SW480 (cell line): ENCODE measurements at places on chromosomes 1 and 21.

- DNase-seq: no peak
These were observed 16.2 kb upstream of the PDXK start for GRCh38 chr21:43702785-43703034.

GRCh38 chr1:235161685-235162327, 756 bp upstream of the RBM34 start:
- no peak for DNase-seq

- no peak for DNase-seq
These were observed 5.8 kb downstream of the ID3 start for GRCh38 chr1:23553231-23554126.

GRCh38 chr21:35575280-35575915, 484.9 kb downstream of the SETD4 start:
- DNase-seq: peak; percentile 12

DNA sequence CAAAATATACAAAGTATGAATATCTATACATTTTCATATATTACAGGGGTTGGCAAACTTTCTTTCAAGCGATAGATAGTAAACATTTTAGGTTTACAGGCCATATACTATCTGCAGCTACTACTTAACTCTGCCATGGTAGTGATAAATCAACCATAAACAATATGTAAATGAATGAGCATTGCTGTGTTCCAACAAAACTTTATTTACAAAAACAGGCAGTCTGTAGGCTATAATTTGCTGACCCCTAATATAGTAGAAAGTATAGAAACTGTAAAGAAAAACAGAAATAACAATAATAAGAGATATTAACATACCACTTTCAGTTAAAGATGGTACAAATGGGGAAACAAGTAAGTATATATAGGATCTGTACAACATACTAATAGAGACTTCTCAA, 58.1 kb downstream of the COLGALT2 start:
- no peak for DNase-seq

- DNase-seq: no peak
These were observed 19.2 kb upstream of the RLF start for GRCh38 chr1:40141878-40142535.

DNA sequence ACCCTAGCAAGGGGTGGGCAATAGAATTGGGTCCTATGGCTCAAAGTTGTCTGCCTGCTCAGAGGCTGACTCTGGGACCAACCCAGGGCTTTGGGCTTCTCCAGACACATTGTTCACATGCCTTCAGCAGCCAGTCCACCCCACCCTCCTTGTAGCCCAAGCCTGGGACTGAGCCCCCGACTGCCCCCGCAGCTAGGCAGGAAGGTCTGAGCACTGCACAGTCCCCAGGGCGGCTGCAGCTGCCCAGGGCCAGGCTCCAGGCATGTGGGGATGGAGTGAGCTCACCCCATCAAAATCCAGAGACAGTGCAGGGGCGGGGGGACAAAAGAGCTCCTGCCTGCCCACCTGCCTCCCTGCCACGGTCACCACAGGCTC, 35.6 kb downstream of the HSPG2 start:
- DNase-seq: no peak

DNA sequence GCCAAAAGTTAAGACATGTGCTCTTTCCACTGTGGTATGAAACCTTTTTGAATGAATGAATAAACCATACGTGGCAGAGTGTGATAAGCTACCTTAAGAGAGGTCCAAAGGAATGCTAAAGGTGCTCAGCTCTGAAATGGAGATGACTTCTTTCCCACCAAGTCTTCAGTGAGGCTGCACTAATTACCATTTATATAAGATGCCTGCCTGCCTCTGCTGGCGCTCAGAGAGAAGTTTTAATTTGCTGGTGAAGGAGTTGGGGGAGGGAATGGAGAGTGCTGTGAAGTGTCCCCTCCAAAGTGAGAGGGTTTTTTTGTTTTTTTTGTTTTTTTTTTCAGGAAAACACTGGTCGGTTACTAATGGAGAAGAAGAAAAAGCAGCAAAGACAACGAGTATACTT, 559.0 kb downstream of the OMA1 start:
- DNase-seq: no peak

- no peak for DNase-seq
These were observed 114.4 kb upstream of the TNR start for GRCh38 chr1:175857756-175858155.

DNA sequence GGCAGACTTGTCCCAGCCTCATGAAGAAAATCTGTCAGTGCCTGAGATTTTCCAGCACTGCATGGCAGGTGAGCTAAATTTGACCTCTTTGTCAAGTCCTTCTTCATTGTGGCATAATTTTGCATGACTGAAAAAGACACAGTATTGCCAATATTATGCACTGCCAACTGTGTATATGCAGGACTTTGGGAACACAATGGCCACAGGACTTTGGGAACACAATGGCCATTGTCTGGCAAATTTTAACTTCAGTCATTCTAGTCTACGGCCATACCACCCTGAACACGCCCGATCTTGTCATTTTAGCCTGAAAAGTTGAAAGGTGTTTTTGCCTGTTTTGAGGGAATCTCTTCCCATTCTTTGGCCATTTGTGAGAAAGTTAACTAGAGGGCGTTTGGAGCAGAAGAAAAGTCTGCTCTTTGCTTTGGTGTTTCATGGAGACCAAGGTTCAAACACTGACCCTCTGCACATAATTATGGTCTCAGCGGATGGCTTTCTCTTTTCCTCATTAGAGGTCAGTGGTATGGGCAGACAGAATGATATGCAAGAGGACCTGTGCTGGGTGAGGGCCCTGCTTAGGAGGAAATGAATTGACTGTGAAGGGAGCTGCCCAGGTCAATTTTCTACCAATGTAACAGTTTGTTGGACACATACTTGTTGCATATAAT, 72.4 kb upstream of the NEK7 start:
- DNase-seq: no peak

DNA sequence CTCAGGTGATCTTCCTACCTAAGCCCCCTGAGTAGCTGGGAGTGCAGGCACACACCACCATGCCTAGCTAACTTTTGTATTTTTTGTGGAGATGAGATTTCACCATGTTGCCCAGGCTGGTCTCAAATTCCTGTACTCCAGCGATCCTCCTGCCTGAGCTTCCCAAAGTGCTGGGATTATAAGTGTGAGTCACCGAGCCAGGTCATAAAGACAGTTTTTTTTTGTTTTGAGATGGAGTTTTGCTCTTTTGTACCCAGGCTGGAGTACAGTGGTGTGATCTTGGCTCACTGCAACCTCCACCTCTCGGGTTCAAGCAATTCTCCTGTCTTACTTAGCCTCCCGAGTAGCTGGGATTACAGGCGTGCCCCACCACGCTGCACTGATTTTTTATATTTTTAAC, 42.1 kb downstream of the KIF1B start:
- DNase-seq: no peak

DNA sequence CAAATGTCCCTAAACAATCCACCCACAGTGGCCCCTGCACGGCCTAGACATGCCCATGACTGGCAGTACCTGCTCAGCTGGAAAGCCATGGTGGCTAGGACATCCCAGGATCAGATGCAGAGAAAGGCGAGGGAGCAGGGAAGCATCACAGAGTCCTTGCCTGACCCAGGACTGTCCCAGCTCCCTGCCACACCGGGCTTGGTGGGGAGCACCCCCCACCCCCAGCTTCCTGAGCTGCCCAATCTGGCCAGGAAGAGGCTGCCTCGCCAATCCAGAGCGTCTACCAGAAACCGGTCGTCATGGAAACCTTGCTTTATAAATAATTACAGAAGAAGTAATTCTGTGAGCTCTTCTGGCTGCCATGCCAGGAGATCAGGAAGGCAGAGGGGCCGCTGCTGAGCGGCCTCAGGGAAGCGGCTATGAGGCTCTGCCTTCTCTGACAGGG, 34.8 kb downstream of the ACOT7 start:
- no peak for DNase-seq

DNA sequence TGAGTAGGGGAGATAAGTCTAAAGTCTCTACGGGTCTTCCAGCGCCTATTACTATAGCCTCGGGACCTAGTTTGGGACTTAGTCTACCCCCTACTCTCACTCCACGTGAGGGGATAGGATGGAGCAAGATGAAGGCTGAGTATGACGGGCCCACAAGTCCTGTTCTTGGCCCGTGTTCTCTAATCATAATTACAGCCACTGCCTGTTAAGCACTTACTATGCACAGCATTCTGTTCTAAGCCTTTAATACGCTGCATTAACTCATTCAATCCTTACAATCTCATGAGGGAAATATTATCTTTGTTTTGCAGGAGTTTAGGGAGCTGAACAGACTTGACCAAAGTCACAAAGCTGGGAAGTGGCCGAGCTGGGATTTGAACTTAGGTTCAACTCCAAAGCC, 23.9 kb upstream of the EPB41 start:
- DNase-seq: no peak

- DNase-seq: no peak
These were observed 30.8 kb downstream of the CAPZB start for GRCh38 chr1:19454265-19455146.

GRCh38 chr21:36381841-36382589, 3.2 kb upstream of the CHAF1B start:
- DNase-seq: no peak

DNA sequence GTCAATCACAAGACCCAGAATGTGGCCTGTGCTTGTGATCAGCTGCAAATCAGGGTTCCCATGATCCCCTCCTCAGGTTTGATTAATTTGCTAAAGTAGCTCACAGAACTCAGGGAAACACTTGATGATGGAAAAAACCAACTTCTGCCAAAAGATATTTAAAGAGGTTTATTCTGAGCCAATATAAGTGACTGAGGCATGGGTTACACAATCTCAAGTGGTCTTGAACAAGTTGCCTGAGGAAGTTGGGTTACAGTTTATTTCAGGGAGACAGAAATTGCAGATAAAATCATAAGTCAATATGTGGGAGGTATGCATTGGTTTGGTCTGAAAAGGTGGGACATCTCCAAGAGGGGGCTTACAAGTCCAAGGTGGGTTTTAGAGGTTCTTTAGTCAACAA, 243.1 kb downstream of the S1PR1 start:
- DNase-seq: no peak

GRCh38 chr1:218364028-218364710, 19.0 kb downstream of the TGFB2 start:
- no peak for DNase-seq

DNA sequence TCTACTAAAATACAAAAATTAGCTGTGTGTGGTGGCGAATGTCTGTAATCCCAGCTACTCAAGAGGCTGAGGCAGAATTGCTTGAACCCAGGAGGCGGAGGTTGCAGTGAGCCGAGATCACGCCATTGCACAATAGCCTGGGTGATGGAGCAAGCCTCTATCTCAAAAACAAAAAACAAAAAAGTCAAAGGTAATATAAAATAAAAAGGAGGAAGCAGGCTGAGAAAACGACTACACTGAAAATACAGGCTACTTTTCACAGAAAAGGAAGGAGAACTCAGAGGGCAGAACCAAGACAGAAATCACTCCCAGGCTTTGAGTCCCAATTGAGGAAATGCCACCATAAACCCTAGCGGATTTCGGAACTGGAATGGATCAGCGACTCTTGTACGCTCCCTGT, 5.9 kb upstream of the A3GALT2 start:
- no peak for DNase-seq

DNA sequence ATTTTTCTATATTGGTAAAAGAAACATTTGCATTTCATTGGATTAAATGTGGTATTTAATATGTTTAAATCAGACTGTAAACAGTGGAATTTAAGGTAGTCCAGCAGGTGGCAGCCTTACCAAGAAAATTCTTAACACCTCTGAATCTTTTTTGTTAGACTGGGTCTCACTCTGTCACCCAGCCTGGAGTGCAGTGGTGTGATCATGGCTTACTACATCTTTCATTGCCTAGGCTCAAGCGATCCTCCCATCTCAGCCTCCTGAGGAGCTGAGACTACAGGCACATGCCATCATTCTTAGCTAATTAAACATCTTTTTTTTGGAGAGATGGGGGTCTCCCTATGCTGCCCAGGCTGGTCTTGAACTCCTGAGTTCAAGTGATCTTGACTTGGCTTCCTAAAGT, 98.8 kb downstream of the RABGAP1L start:
- peak; percentile 51 for DNase-seq

DNA sequence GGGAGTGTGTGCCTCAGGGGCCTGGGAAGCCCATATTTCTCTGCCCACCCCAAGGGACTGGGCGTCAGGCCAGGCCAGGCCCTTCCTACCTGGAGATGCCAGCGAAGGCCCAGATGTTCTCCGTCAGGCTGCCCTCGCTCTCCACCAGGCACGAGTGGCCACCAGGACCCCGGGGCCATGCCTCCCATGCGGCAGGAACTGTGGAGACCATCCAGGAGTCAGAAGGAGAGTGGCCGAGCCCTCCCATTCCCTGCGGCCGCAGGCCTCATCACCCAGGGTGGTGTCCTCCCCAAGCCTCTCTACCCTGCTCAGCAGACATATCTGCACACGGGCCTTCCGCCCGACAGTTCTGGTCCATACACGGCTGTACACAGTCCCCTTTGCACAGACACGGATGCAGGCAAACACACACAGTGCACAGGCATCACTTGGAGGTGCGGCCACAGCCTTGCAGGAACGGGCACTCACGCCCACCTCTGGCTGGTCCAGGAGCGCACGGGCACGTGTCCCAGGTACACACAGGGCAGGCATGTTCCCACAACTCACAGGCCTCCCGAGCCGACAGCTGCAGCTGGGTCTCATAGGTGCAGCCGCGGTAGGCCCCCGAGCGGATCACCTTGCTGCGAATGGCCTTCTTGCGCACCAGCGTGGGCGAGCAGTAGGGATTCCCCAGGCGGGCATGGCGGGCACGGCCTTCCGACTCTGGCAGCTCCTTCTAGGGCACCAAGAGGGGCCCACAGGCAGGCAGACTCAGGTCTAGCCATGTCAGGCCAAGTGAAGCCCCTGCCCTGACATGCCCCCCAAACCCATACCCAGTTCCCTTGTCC, 5.9 kb upstream of the KIF17 start:
- no peak for DNase-seq

GRCh38 chr1:163444665-163445064, 122.9 kb downstream of the NUF2 start:
- no peak for DNase-seq

GRCh38 chr1:70807088-70807664, 240.4 kb downstream of the PTGER3 start:
- DNase-seq: no peak

GRCh38 chr1:153417136-153417888, 992 bp downstream of the S100A7A start:
- no peak for DNase-seq

GRCh38 chr21:36690628-36691554, 8.0 kb upstream of the SIM2 start:
- no peak for DNase-seq

DNA sequence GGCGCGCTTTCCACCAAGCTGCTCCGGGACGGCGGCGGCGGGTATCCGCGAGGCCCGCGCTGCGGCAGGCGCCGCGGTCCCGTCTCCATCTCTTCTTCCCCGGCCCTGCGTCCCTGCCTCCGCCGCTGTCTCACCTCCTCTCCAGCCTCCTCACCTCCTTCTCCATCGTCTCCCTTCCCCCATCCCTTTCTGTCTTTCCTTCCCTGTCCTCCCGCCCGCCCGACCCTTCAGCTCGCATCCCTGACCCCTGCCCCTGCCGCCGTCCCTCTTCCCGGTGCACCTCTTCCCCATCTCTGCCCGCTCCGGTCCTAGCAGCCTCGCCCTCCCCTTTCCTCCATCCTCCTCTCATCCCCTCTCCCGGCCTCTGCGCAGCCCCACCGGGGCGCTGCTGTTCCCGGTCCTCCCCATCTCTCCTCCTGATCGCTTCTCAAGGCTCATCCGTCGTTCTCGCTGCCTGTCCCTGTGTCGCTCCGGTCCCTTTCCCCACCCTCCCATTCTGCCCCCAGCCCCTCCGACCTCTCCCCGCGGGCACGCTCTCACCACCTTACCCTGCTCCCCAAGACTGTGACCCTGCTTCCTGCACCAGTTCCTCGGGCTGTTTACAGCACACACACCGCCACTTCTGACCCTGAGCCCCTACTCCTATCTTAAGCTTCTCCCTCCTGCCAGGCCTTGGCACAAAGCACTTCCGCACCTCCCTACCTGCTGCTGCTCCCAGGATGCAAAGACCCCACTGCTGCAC, 760 bp upstream of the NPHP4 start:
- DNase-seq: peak; percentile 26
